MCF 10A (cell line): ENCODE measurements at places on chromosomes 12 and 14. TPM values are rescaled to one million over a fixed set of nuclear protein-coding genes. Genes with fewer than 3 reads are reported as not detected.

DNA sequence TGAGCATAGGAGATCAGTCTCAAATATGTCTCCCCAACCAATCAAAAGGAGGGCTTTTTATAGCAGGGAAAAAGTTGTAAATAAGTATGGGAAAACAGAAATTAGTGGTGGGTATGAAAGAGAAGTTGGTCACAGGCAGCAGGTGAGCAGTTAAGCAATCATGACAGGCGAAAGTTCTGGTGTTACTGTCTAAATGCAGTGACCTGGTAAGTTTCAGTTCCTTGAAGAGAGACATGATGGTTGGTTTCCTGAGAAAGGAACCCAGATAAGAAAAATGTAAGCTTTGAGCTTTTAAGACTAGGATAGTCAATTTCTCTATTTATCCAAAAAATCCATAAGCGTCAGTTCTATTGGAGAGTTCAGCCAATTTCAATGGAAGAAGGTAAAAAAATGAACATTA lies 466.2 kb upstream of the FLRT2 start:
- no peak for DNase-seq

DNA sequence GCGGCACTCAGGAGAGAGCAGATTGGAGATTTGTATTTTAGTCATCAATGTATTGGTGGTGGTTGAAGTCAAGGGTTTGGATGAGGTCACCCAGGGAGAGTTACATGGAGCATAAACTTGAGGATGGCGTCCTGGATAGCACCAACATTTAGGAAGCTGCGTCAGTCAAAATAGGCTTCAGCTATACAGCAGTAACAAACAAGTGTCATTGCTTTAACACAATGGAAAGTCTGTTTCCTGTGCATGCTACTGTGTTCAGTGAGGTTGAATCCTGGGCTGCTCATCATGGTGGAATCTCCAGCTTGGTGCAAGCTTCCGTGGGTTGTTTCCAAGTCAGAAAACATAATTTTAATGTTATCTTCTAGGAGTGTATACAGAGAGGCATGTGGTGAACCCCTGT lies 180.4 kb downstream of the CFAP54 start:
- no peak for DNase-seq

DNA sequence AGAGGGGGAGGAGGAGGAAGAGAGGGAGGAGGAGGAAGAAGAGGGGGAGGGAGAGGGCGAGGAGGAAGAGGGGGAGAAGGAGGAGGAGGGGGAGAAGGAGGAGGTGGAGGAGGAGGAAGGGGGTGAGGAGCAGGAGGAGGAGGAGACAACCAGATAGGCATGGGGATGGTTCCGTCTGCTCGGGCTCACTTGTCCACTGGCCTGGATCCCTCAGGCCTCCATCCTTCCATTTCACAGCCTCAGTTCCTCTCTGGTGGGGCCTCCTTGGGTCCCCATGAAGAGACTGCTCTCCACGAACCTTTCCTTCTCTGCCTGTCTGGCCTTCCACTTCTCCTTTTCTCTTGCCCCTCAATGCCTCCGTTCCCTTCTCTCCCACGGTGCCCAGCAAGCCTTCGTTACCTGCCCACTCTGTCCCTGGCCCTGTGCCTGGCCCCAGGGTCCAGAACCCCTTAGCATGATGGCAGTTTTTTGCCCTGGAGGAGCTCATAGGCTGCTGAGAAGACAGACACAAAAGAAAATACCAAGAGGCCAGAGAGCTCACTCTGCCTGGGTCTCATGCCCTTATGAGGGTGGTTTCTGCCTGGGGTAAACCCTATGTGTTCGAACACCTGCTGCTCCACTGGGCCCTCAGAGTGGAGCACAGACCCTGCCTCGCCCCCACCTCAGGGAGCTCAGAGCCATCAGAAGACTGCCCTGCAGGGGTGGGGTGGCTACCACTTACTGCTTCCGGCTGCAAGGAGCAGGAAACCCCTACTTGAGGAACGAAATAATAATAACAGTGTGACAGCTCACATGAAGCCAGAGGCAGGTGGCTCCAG lies 11.7 kb upstream of the CACNA2D4 start:
- DNase-seq, result no peak

DNA sequence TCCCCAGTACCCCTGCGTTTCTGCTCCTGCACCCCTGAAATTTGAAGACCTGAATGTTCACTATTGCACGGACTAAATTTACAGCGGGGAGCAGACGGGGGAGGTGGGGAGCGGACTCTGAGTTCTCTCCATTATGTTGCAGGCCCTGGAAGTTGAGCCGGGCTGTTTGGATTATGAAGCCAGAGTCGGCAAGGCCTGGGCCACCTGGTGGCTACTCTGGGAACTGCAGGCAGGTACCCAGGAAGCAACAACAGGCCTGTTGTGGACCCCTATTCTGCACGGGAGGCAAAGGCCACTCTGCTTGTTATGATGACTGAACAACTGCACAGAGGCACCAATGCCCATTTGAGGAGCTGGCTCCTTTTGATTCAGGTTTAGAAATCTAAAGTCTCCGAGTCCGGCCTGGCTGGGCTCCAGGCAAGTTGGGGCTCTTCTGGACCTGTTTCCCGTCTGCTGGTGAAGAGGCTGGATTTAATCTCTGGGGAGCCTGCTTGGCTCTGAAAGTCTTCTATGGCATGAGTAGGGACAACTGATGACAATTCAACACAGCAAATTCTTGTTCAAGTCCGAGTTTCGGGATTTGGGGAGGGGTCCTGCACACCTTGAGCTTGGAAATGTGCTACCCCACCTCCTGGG lies 34.1 kb upstream of the FAM181A start:
- peak; percentile 74 for DNase-seq

DNA sequence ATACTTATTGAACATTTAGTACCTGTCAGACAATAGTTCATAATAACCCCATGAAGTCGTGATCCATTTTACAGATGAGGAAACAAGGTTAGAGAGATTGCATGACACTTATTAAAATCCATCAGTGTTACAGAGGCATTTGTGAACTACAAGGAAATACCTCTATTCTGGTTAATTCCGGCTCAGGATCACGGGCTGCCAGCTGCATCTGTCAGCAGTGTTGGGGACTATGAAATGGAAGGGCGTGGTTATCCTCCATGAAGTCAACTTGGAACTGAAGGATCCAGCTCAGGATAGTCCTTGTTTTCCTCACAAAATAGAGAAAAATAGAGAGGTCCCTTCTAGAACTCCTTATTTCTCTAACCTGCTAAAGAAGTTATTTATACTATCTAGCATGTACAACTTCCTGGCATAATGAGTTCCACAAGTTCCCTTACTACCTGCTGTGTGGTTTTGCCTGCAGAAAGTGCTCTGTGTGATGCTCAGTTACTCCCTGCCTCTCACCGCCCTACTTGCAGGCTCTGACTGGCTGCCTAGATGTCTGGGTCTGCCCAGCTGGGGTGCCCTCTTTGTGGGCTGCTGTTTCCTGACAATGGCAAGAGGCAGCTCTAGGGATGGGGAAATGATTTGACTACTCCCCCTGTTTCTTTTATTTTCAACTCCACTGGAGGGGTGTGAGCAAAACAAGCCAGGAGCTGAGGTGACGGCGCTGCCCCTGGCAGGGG lies 36.8 kb downstream of the PLXNC1 start:
- no peak for DNase-seq

GRCh38 chr12:63924781-63925180 lies 80.3 kb downstream of the SRGAP1 start:
- DNase-seq, result no peak

DNA sequence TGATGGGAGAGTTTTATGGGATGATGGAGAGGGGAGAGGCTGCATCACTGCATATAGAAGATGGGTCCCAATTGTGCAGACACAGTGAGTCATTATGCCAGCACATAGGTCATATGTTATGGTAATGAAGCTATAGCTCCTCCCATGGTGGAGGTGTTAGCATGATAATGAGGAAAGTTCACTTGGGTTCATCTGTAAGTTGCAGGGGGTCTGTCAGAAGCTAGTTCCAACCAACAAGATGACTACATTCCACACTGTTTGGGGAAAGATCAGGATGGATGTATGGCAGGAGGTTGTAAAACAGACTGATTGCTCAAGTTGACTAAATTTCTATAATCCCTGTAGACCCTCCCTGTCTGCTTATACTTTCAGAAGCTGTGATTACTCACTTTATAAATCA lies 561.3 kb downstream of the C12orf50 start:
- no peak for DNase-seq

DNA sequence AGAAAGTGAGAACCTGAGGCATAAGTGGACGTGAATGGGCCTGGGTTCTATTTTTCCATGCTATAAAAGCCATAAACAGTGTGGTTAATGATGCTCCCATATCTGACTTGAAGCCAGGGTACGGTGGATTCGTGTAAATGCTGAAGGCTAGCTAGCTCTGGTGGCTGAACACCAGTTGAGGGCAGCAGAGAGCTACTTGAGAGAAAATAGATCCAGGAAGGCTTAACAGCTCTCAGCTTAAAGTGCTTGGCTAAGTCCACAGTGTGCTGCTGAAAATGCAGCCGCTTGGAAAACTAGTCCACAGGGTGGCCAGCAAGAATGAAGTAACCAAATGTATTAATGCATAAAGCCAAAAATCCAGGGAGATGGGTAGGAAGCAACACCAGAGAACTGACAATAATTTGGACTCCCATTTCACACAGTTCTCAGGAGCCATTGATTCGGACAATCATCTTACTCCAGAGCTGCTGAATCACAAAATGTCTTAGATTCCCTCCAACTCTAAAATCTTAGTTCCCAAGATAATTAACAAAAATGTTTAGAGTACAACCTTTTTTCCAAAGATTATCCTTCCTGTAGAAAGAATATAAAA lies 15.0 kb upstream of the FOXG1 start:
- DNase-seq, result peak; percentile 73

GRCh38 chr12:132237772-132238487 lies 91.5 kb downstream of the GALNT9 start:
- DNase-seq, result no peak

DNA sequence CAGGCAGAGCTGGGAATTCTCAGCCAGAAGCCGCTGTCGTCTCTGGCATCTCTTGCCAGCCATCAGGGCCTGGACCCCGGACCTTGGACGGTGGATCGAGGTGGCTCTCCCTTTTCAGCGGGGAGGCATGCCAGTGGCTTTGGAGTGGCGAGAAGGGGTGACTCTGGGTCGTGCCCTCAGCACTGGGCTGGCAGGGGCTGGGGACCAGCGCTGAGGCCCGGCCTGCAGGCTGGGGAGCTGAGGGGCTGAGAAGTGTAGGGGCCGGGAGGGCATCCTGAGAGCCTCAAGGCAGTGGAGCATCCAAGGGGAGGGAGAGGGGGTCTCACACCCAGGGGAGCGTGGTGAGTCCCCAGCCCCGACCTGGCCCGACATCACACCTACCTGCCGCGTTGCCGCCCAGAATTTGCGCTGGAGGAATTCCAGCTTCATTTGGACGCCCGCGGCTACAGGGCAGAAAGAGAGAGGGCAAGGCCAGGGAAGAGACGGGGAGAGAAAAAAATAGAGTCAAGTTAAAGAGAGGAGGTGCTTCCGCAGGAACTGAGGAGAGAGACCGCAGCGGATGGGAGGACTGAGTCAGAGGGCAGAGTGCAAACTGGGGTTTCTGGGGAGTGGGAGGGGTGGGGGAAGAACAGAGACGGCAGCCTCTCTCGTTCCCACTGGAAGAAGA lies 9.0 kb upstream of the LRTM2 start:
- DNase-seq, result no peak

- no peak for DNase-seq
Measured at GRCh38 chr12:68491204-68491960, 119.3 kb upstream of the RAP1B start.

- DNase-seq, result no peak
Measured at GRCh38 chr14:69699748-69700303, 67.1 kb upstream of the SRSF5 start.

- DNase-seq, result peak; percentile 96
Measured at GRCh38 chr12:93127582-93128331, 198.7 kb upstream of the EEA1 start.

GRCh38 chr14:92728759-92729364 lies 19.6 kb downstream of the LGMN start:
- peak; percentile 95 for DNase-seq

GRCh38 chr12:85468356-85469157 lies 188.5 kb downstream of the ALX1 start:
- peak; percentile 78 for DNase-seq

- DNase-seq, result no peak
Measured at GRCh38 chr14:66965831-66966230, 223.4 kb upstream of the GARIN2 start.

GRCh38 chr14:69328765-69329164 lies 68.8 kb downstream of the GALNT16 start:
- no peak for DNase-seq

- no peak for DNase-seq
Measured at GRCh38 chr12:49733219-49734017, 7.9 kb upstream of the TMBIM6 start.

DNA sequence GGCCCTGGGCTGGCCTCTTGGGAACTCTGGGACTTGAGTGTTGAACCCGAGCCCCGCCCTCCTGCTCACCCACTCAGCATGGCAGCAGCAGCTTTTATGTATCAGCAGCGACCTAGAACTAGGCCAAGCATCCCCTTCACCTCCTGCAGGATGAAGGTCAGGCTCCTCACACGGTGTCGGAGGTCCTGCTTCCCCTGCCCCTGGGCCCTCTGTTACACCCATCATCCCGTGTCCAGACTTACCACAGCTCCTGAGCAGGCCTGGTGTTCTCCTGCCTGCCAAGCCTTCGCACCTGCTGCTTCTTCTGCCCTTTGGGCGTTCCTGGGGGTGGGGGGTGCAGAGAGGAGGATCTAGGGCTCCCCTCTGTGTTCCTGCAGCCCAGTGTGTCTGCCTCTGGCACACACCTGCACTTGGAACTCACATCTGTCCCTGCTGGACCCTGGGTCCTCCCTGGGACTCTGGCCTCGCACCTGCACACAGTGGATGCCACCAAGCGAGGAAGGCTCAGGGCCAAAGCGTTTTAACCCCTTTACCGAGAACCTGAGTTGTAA lies 80.3 kb downstream of the PAPOLA start:
- DNase-seq, result no peak

GRCh38 chr14:27958757-27959156 lies 807.8 kb upstream of the FOXG1 start:
- DNase-seq, result no peak

GRCh38 chr12:114339626-114340025 lies 66.3 kb downstream of the TBX5 start:
- no peak for DNase-seq

DNA sequence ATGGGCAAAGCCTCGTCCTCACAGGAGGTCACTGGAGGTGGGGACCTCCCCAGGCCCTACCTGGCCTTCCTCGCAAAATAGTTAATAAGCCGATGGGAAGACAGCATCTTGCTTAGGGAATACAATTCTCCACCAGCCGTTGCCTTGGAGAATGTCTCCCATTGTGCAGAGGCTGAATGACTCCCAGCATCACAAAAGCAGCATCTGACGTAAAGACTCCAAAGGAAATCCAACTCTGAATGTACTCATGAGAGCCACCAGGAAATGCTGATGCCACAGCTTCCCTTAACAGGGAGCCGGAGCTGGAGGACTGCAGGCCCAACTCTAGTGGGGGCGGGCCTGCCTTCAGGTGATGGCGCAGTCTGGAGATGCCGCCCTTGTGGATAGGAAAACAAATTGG lies 15.5 kb downstream of the CCDC63 start:
- no peak for DNase-seq

- no peak for DNase-seq
Measured at GRCh38 chr12:54385251-54385914, 850 bp upstream of the ZNF385A start.

- DNase-seq, result no peak
Measured at GRCh38 chr12:44029194-44029593, 193.3 kb downstream of the TMEM117 start.

The MYRFL gene
- not detected in 2 replicates for total RNA-seq

The ANKRD52 gene
- 46.3 and 73.8 TPM in 2 replicates for total RNA-seq

The GSC gene
- total RNA-seq, result not detected in 2 replicates

The PAWR gene
- 248 and 330 TPM in 2 replicates for total RNA-seq

The JPH4 gene
- total RNA-seq, result not detected in 2 replicates

The PRH2 gene
- total RNA-seq, result not detected in 2 replicates

The PLEKHG7 gene
- not detected in 2 replicates for total RNA-seq

The ITGA7 gene
- total RNA-seq, result 2.1 and 3.0 TPM in 2 replicates

The MIP gene
- total RNA-seq, result not detected in 2 replicates

The PRKD1 gene
- 7.9 and 8.8 TPM in 2 replicates for total RNA-seq
